Dermis microvascular lymphatic vessel endothelial cell (primary cell): ENCODE measurements at places on chromosomes 3 and 15.
A peak's percentile ranks its signal among the peaks of the same experiment; 100 is the strongest.

- DNase-seq: no peak
Observed at GRCh38 chr3:123611082-123611481, 26.2 kb upstream of the HACD2 start.

GRCh38 chr15:52259503-52259902 is 36.1 kb downstream of the MYO5C start:
- DNase-seq: no peak

DNA sequence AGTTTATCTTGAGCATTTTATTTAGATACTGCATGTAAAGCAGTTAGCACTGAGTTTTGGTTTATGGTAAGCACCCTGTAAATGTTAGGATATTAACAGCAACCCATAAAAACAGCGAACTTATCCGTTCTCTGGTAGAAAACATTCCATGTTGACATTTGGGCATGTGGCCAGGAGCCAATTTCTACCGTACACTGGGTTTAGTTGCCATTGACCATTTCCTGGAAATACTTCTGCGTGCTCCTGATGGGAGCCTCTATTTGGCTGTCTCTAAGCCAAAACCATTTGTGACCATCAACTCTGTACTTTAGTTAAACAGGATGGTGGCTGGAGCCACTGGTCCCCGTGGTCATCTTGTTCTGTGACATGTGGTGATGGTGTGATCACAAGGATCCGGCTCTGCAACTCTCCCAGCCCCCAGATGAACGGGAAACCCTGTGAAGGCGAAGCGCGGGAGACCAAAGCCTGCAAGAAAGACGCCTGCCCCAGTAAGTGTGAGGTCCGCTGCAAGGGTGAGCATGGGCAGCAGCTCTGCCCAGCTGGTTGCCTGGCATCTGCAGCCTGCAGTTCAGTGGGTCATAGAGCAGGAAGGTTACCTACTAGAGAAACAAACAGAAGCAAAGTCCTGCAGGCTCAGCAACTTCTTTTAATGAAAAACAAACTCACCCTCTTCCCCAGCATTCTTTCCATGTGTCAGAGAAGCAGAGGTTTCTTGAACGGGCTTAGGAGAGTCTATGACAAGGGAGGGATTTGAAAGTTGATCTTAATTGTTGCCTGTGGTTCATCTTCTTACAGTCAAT is 7.1 kb downstream of the THBS1 start:
- DNase-seq: peak; percentile 59

GRCh38 chr15:42604894-42605744 is 29.7 kb downstream of the STARD9 start:
- DNase-seq: no peak

DNA sequence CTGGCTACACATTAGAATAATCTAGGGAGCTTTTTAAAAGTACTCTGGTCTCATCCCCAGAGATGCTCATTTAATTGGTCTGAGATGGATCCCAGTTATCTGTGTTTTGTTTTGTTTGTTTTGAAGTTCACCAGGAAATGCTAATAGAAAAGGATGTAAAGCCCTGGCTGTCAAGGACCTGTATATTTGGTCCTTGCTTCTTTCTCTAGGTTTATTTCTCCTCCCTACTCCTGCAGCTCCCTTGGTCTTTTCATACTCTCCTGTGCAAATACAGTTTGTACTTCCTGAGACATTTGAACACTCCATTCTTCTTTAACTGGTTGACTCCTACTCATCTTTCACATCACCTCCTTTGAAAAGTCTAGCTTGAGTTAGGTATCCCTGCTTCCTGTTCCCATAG is 3.3 kb downstream of the PIK3CA start:
- DNase-seq: no peak
